ENCODE measurements at places on chromosomes 2 and 18.

DNA sequence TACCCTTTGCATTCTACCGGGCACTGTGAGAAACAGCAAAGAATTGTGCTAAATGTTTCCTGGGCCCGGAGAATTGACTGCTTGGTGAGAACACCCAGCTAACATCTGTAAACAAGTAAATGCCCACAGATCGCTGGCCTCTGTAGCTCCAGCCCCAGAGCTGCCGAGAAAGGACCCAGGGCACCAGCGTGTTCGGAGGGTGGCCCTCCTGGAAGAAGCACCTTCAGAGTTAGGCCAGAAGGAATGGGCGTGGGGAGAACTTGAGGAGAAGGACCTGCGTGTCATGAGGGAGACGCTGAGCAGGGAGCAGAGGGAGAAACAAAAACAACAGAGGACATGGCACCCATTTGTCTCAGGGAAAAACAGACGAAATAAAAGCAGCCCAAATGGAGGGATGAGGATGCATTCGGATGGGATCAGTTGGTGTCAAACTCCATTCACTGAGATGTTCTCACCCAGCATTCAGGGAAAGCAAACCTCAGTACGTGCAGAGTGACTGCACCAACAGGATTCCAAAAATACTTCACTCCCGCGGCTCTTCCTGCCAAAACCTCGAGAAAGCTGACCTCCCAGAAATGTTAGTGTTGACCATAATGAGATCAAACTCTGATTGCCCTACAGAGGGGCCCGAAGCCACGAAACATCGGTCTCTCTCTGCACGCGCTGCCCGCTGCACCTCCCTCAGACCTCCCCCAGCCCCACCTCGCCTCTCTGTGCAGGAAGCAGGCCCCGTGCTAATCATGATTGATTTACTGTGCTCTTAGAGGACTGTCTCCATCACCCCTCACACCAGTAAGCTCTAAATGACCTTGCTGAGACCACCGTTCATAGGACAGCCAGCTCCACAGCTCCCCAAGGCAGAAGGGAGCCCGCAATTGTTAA is 376.3 kb upstream of the SALL3 start:
- DNase-seq, result no peak

- DNase-seq, result no peak
These were observed 24.7 kb downstream of the CYP27C1 start for GRCh38 chr2:127195140-127196074.

GRCh38 chr2:23703583-23704385 is 223.1 kb downstream of the ATAD2B start:
- no peak for DNase-seq

DNA sequence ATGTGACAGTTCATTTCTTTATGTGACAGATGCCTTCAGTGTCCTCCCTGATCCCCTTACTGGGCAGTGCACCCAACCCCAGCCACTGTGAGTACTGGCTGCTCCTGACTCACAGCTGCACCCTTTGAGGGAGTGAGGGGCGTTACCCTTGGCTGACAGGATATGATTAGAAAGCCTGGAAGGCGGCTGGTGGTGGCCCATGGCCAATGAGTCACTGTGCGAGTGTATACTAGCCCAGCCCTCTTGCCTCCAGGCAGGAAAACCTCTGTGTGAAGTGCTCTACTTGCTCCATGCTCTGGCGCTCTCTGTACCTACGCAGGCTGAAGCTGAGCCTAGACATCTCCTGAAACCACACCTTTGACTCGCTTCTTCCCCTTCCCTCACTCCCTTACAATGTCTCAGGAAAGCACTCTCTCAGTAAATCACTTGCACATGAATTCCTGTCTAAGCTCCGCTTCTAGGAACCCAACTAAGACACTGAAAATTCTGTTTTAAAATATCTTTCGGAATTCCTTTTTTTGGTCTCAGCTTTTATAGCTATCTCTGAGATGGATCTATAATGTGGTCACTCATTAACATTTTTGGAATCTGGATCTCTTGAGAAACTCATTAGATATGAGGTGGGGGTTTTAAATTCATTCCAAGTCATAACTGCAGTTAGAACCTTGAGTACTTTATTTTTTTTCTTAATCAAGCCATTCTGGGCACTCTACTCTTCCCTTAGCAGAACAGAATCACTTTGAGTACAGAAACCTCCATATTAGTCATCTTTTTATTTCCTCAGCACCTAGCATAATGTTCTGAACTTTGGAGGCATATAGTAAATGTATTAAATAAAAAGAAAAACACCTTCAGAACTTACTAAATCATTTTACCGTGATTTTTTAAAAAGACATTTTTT is 25.3 kb upstream of the STAM2 start:
- peak; percentile 85 for DNase-seq

GRCh38 chr2:121196849-121197155 is 88.2 kb downstream of the TFCP2L1 start:
- no peak for DNase-seq

- no peak for DNase-seq
These were observed 26.5 kb upstream of the MCFD2 start for GRCh38 chr2:46942143-46942526.

DNA sequence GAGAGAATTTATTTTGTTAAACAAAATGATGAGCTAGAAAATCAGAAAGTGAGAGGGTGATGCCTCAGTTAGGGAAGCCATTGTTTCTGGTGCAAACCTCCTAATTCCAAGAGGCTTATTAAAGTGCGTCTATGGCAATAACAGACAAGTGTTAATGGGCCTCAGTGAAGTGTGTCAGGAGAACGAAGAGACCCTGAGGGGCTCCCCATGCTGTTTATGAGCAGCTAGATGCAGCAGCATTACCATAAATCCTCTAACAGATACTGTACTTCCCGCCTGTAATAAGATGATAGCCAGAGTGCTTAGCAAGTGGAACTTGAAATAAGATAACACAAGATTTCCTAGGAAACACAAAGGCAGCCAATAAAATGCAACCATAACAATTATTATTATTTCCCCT is 157.4 kb downstream of the MYT1L start:
- no peak for DNase-seq

GRCh38 chr2:224360801-224361251 is 41.1 kb downstream of the FAM124B start:
- no peak for DNase-seq

DNA sequence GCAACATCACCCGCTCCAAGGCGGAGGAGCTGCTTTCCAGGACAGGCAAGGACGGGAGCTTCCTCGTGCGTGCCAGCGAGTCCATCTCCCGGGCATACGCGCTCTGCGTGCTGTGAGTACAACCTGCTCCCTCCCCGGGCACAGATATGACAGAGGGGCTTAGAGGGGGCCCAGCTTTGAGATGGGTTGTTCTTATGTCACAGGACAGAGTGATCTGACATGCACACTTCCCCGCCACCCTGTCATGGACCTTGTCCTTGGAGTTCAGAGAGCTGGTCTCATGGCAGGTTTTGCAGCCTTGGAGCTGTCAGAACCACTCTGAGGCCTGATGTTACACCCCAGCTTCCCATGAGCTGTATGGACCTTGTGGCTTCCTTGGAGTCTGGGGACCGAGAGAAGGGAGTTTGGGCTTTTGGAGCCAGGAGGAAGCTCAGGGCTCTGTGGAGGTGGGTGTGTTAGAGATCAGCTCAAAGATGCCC is 398 bp downstream of the INPP5D start:
- DNase-seq, result no peak

DNA sequence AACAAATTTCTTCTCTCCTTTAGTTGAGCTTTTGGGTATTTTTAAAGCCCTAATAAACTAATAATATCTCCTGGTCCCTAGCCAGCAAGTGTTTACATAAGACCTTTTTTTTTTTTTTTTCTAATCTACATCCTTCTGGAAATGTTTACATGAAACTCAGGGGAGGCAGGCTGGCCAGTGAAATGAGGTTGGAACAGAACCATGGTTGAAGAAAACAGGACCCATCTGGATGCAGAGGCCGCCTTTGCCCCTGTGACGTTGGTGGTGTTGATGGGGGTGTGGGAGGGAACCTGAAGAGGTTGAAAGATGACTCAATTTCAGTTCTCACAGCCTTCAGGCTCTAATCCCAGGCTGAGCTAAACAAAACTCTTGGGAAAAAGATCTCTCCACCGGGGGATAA is 118.5 kb downstream of the NRP2 start:
- peak; percentile 24 for DNase-seq

- DNase-seq, result no peak
These were observed 16.3 kb upstream of the TET3 start for GRCh38 chr2:73968357-73968937.

GRCh38 chr18:35278085-35278484 is 11.9 kb downstream of the ZSCAN30 start:
- DNase-seq, result no peak

GRCh38 chr2:170493426-170494097 is 221.6 kb upstream of the SP5 start:
- DNase-seq, result no peak

DNA sequence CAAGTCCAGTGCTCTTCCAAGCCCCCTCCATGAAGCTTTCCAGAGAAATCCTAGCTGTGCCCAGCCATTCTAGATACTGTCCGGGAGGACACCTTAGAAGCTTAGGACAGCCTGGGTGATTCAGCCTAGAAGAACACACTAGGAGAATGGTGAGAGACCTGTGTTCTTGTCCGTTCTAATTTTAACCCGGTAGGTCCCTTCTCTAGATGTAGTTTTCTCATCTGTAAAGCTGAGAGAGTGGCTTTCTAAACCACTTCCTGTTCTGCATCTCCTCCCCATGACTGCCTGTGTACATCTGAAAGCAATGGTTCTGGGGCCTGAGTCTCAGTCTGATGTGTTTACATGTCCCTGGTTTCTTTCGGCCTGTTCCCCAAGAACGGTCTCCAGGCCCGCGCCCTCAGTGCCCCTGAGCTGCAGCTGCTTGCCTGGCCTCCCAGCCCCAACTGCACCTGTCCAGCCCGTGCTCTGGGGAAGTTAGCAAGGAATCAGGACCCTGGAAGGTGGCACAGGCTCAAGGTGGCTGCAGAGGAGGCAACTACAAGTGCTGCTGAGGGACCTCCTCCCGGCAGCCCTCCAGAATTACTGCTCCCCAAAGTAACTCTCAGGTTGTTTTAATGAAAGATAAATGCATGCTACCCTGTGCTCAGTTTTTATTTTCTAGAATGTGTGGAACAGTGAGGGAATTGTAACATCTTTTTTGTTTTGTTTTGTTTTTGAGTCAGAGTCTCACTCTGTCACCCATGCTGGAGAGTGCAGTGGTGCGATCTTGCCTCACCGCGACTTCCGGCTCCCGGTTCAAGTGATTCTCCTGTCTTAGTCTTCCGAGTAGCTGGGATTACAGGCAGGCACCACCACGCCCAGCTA is 105.9 kb downstream of the LBH start:
- no peak for DNase-seq

GRCh38 chr18:63040788-63041410 is 278.7 kb downstream of the BCL2 start:
- no peak for DNase-seq

DNA sequence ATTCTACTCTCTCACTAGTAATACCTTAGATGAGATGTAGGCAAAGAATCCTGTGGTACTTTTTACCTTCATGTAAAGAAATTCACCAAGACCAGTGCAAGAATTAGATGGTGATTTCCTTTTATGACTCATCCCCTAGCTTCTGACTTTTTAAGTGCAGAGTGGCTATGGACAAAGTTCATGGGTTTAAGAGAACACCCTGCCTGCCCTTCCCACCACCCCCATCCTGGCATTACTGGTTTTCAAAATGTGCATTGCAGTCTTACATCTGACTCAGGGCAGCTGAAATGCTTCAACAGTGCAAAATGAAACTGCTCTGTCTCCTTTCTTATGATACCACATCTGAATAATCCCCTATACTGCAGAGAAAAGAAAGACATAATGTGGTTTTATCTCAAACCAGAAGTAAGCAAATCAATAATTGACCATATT is 22.6 kb downstream of the MAIP1 start:
- DNase-seq, result no peak

GRCh38 chr2:124121760-124122275 is 96.7 kb downstream of the CNTNAP5 start:
- no peak for DNase-seq

DNA sequence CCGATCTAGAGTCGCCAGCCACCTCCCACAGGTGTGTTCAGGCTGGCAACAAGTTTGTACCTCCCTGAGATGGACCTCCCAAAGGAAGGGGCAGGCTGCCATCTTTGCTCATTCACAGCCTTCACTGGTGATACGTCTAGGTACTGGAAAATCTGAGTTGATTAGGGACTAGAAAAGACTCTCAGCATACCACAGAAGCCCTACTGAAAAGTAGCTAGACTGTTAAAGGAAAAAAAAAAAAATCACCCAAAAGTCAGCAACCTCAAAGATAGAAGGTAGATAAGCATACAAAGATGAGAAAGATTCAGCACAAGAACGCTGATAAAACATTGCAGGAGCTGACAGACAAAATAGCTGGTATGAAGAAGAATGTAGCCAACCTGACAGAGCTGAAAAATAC is 128.6 kb upstream of the WDR75 start:
- DNase-seq, result no peak

- DNase-seq, result no peak
These were observed 239.6 kb downstream of the BABAM2 start for GRCh38 chr2:28129955-28130695.

- no peak for DNase-seq
These were observed 24.6 kb downstream of the RTP5 start for GRCh38 chr2:241894056-241894641.

DNA sequence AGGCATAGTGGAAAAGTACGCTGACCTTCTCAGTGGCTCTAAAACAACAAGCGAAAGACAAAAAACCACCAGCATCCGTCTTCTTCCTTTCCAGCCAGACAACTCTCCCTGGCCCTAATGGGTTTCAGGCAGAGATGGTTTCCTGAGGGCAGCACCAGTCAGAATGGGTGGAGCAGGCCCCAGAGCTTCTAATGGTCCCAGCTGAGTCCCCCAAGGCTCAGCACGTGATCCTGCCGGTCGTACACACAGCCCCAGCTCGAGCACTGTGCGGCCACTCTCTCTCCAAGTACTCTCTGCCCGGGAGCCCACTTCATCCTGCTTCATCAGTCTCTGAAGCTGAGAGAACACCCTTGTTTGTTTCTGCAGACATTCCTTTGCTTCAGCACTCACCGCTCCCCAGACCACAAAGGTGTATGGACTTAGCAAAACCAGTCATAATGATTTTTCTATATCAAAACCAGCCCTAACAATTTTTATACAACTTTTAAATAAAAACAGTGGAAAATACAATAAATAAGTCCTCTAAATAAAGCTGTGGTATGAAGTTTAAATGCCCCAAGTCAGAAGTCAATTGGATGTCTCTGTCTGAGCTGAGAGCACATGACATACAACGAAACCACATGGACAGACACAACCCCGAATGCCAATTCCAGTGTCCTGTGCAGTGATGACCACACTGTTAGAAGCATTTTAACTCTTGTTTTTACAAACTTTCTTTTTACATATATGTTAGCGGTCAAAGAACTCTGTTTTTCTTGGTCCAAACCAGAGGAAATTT is 63.9 kb downstream of the PARD6G start:
- no peak for DNase-seq

- no peak for DNase-seq
These were observed 107.6 kb downstream of the RAPGEF4 start for GRCh38 chr2:172843266-172843582.

- DNase-seq, result no peak
These were observed 24.6 kb downstream of the ITGB6 start for GRCh38 chr2:160175169-160176134.

GRCh38 chr2:240238786-240239185 is 98.3 kb upstream of the OTOS start:
- DNase-seq, result no peak

DNA sequence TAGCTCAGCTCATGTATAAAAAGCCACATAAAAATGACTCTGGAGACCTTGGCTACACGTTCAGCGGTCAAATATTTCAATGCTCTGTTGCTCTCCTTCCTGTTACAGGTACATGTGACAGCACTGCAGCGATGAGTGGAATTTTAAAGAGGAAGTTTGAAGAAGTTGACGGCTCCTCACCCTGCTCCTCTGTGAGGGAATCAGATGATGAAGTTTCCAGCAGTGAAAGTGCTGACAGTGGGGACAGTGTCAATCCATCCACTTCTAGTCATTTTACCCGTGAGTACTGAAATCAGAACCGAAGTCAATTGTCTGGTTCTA is 125.4 kb downstream of the CSRNP3 start:
- no peak for DNase-seq

Data from fibroblast of skin of left quadriceps (primary cell).